IPS-NIHi11 (cell line): ENCODE measurements at places on chromosomes 1 and 21.

DNA sequence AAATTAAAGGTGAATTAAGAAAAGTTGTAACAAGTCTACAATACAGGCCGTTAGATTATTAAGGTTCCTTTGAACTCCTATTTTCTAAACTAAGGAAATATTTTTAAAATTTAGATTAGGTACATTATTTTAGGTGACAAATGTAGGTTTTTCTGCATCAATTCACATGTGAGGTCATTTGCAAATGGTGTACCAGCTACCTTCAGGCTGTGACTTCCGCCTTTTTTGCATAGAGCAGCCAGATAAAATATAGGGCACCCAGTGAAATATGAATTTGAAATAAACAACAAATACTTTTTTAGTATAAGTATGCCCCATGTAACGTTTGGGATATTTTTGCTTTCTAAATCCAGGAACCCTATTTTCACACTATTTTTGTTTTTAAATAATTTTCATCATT, 544.0 kb downstream of the LMO4 start:
- DNase-seq: no peak

DNA sequence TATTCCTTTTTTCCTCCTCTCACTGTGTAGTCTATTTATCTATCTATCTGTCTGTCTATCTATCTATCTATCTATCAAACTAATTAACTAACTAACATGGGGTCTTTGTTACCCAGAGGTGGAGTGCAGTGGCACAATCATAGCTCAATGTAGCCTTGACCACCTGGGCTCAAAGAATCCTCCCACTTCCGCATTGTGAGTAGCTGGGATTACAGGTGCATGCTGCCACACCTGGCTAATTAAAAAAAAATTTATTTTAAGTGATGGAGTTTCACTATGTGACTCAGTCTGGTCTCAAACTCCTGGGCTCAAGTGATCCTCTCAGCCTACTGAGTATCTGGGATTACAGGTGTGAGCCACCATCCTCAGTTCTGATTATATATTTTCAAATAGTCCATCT, 71.4 kb downstream of the CCDC18 start:
- DNase-seq: no peak

DNA sequence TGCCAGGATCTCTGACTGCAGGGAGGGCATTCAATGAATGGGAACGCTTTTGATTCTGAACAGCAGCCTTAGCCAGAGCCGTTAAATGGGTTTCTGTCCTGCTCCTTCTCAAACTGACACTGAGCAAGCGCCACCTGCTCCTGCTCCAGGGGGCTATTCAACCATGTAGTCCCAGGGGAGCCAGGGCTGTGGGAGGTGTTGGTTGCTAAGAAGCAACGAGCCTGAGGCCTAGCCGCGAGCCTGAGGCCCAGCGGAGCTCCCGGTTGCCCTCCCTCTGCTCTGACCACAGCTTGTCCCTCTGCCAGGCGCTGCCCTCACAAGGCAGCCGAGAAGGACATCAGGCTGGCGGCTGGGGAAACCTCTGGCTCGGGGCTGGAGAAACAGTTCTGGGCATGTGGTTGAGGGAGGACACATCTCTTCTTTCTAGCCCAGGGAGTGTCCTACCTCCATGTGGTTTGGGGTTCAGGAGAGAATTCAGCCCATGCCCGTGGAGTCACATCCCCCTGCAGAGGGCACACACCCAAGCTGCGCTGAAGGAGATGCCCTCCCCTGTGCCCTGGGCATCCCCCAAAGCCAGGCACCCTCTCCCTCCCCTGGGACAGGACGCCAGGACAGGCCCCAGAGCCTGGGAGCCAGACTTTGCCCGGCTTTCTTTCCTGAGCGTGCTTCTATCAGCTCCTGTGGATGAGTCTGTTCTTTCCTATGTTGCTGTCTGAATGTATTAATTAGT, 18.0 kb downstream of the PCP4 start:
- DNase-seq: no peak

- peak; percentile 70 for DNase-seq
Measured at GRCh38 chr1:240732390-240732789, 120.4 kb upstream of the GREM2 start.

GRCh38 chr1:66247415-66248208, 286.3 kb upstream of the SGIP1 start:
- no peak for DNase-seq

DNA sequence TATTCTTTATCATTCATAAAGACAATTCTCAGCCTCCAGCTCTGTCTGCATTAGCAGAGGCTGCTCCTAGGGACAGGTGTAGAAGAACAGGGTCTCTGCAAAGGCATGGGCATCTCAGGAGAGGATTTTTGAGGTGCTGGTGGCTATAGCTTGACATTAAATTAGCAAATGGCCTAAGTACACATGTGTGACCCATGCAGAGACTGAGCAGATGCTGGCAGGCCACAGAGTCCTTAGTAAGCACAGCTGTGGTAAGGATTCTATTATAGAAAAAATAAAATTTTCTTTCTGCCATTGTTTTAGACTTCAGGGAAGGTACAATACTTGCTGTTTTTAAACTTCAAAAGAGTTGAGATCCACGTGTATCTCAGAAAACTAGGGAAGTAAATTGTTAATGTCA, 177.5 kb upstream of the DUSP10 start:
- DNase-seq: no peak

GRCh38 chr1:183394435-183394834, 23.7 kb downstream of the NMNAT2 start:
- no peak for DNase-seq
